ENCODE measurements at places on chromosomes 3 and 15.

GRCh38 chr3:197926418-197926817 lies 23.6 kb upstream of the RPL35A start:
- no peak for DNase-seq

DNA sequence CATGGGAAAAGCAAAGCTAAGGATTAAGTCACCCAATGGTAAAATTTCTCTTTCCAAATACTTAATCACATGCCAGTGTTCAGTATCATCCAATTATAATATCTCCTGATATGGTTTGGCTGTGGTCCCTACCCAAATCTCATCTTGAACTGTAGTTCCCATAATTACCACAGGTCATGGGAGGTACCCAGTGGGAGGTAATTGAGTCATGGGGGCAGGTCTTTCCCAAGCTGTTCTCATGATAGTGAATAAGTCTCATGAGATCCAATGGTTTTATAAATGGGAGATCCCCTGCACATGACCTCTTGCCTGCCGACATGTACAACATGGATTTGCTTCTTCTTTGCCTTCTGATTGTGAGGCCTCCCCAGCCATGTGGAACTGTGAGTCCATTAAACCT lies 26.1 kb upstream of the NMB start:
- no peak for DNase-seq

DNA sequence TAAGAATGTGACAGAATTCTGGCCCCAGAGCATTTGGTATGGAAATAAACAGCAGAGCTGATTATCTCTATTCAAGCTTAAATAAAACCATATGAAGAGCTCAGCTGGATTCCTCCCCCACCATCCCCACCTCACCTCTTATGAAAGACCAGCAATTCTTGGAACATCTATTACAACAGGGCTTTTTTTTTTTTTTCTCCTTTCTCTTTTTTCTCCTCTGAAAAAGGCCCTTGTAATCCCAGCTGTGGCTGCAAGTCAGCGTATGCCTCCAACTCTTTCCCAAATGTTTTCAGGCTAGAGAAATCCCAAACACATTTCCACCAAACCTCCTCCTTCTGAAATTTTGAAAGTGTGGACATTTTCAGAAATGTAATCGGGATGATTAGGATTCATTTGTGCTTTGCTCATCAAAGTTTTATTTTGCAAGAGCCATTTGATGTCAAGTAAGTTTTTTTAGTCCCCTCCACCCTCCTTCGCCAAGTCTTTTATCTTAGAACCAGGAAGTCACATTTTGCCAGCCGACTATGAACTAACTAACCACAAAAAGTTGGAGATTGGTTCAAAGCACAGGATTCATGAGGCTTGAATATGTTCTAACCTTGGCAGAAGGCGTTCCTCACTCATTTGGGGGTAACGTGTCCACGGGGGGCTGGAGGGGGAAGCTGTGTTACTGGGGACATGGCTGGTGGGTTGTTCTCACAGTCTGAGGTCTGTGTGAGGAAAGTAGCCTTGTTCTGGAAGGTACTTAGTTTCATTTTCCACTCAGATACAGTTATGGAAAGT lies 142.0 kb upstream of the PDZRN3 start:
- no peak for DNase-seq

DNA sequence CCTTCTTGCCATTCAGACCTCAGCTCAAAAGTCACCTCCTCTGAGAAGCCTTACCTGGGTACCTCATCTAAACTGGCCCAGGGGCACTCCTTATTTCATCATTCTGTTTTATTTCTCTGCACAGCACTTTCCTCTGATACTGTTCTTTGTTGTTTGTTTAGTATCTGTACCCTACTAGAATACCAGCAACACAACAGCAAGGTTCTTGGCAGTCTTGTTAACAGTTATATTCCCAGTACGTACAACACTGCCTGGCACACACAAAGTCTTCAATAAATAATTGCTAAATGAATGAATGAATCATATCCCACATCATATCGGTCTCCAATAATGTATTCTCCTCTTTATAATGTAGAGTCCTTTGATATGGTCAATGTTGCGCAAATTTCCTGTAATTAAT lies 188.1 kb downstream of the FOXP1 start:
- no peak for DNase-seq

DNA sequence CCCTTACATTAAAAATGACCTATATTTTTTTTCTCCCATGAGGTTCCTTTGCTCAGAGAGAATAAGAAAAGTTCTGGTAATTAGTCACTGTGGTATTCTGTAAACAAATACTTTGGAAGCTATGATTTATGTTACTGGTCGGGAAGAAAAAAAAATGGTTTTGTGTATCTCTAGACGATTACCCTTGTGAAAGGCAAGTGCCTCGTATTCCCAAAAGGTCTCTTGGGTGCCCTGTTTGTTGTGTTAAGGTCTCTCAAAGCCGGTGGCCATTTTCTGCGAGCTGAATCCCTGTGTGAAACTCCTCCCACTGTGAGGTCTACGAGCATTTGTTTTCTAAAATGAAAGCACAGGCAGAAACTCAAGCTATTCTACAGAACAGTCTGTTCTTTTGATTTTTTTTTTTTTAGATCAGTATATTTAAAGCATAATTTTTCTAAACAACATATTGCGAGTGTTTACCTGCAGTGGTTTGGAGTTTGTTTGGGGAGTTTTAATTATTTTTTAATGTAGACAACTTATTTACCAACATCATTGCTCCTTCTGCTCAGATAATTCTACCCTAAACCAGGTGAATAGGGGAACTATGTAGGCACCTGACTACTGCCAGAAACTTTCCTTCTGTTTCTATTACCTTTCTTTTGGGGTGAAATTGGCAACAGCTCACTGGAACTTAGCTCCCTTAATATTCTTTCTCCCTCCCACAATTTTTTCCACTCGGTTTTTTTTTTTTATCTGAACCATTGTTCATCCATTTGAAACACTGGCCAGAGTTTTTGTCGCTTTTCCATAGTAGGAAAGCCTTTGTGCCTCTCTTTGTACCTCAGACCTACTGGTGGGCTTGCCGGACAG lies 44.0 kb downstream of the ZBTB38 start:
- peak; percentile 85 for DNase-seq

- no peak for DNase-seq
Measured at GRCh38 chr15:99486371-99487336, 79.1 kb upstream of the MEF2A start.

- DNase-seq, result no peak
Measured at GRCh38 chr15:40931300-40932142, 2.4 kb downstream of the DLL4 start.

- no peak for DNase-seq
Measured at GRCh38 chr3:197375001-197375441, 76.6 kb upstream of the DLG1 start.

- DNase-seq, result no peak
Measured at GRCh38 chr3:192929146-192929545, 11.5 kb upstream of the MB21D2 start.

DNA sequence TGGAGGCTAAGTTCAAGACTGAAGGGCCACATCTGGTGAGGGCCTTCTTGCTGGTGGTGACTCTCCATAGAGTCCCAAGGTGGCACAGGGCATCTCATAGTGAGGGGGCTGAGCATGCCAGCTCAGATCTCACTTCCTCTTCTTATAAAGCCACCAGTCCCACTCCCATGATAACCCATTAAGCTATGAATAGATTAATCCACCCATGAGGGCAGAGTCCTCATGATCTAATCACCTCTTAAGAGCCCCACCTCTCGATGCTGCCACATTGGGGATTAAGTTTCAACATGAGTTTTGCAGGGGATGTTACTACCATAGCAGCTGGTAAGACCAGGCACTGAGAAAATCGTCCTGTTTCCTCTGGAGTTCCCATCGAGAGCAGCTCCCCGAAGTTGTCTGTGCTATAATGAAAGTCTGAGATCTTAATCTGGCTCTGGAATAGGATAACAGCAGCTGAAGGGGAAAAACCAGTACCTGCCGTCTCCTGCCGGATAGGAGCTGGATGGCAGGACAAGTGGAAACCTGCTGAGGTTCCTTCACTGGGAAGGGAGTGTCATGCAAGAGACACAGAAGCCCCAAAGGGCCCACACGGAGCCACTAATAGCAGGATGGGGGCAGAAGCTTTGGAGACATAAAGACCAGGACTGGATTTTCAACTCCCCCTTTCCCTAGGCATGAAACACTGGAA lies 79.5 kb upstream of the EPHB3 start:
- no peak for DNase-seq

GRCh38 chr15:86973284-86973844 lies 893.7 kb downstream of the AGBL1 start:
- no peak for DNase-seq

GRCh38 chr3:35936571-35936970 lies 297.2 kb downstream of the ARPP21 start:
- no peak for DNase-seq

GRCh38 chr3:106120356-106120755 lies 251.5 kb upstream of the CBLB start:
- no peak for DNase-seq

DNA sequence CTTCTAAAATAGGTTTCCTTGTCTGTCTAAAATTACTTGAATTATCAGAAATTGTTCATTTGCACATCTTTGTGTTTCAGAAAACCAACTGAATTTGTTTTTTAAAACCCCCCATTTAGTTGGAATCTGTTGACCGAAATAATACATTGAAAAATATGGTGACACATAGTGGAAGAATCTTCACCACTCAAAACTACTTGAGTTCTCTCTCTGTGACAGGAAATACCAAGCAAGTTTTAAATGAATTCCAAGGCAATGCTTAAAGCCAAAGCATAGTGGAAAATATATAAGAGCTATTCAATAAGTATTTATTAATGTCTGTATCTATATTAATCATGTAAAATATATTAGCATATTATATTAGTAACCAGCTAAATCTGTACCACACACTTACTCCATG lies 224.9 kb upstream of the COL8A1 start:
- no peak for DNase-seq

- DNase-seq, result no peak
Measured at GRCh38 chr3:27715863-27716262, 6.3 kb downstream of the EOMES start.

DNA sequence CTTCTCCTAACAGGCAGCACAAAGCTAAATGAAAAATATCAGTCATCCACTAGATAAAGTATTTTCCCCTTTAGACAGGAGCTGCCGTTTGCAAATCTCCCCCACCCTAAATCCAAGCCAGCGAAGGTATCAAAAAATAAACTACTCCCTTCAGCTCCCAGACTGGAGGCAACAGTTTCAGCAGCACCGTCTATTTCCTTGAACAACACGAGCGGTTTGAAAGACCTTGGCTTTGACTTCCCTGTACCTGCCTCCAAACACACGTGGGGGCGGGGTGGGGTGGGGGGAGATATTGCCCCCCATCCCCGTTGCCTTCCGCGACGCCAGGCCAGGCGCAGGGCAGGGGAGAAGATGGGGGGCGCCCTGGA lies 832 bp upstream of the CACNA1D start:
- DNase-seq, result no peak

- no peak for DNase-seq
Measured at GRCh38 chr15:31733424-31733823, 296.9 kb upstream of the CHRNA7 start.

- no peak for DNase-seq
Measured at GRCh38 chr15:61835029-61835428, 225.2 kb downstream of the VPS13C start.

- DNase-seq, result no peak
Measured at GRCh38 chr15:45849136-45849535, 214.3 kb downstream of the SQOR start.

- DNase-seq, result no peak
Measured at GRCh38 chr15:38665586-38666305, 101.1 kb upstream of the RASGRP1 start.

- no peak for DNase-seq
Measured at GRCh38 chr3:89973156-89973555, 865.7 kb downstream of the EPHA3 start.

DNA sequence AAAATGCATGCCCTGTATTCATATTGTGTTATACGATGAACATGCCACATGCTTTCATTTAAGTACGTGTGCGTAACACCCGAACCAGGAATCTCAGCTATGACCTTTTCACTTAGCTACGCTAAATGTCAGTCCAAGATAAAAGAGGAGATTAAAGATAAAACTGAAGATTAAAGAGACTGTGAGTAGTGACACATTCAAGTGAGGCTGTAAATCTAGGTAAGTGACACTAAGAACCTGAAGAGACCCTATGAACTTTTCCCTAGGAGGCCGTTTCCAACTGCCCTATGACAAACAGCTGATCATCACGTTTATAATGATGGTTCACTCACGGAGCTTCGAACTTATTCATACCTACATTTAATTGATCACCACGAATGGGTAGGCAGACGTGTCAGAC lies 32.2 kb downstream of the TFRC start:
- DNase-seq, result no peak

- no peak for DNase-seq
Measured at GRCh38 chr15:31024979-31025378, 33.6 kb upstream of the MTMR10 start.

- DNase-seq, result no peak
Measured at GRCh38 chr3:196519718-196520082, 4.6 kb upstream of the SMCO1 start.
